ENCODE measurements at places on chromosomes 2 and 18. TPM values are rescaled to one million over a fixed set of nuclear protein-coding genes. Genes with fewer than 3 reads are reported as not detected.

Gene NPAS2
- total RNA-seq: 18.8 TPM

DNA sequence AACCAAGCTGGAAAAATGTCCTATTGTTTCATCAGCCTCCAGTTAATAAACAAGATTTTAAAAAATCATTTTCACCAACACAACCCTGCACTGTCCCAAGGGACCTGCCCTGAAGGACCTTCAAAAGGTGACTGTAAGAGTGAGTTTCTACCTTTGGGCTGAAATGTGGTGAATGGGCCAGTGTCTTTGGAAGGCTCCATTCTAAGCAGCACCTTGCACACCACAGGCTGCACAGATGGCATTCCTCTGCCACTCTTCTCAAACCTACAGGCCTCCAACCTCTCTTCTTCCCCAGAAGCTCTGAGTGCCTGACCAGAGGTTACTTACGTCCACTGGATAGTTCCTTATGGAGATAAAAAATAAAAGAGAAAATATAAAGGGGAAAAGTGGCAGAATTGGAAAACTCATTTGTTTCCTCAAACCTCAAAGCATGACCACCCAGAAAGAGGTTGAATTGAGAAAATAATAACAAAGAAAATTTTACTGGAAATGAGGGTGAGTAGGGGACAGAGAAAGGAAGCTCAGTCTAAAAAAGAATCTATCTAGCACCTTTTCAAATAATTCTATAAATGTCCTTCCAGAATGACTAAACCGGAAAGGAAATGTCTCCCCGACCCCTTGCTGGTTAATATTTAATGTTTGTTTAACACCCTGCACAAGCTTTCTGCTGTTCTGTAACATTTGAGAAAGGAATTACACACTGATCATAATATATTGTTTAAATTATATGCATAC lies 175.7 kb downstream of the METTL4 start:
- no peak overlapping the region for H3K27ac ChIP-seq
- DNase-seq: no peak
- H3K4me3 ChIP-seq: no peak overlapping the region
- no peaks in the 10 kb centered on the region for H3K36me3 ChIP-seq
- H3K4me1 ChIP-seq: no peaks in the 10 kb centered on the region

DNA sequence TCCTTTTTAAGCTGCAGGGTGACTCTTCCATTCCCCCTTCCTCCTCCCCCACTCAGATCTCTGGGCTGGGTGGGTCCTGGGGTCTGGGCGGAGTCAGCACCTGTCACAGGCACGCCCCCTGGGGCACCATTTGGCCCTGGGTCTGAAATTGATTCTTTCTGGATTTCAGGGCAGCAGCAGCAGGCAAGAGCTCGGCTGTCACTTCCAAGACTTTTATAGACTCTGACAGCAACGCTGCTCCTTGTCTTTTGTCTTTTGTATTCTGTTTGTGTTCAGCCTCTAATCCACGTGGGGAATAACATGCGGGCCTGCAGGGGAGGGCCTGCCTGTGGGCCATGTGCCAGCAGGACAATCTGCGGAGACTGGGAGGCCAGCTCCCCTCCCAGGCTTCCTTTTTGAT lies 3.9 kb downstream of the BOD1L2 start:
- peaks cover 37% of the 10 kb centered on the region for H3K27me3 ChIP-seq
- no peaks in the 10 kb centered on the region for H3K36me3 ChIP-seq
- no peak overlapping the region for H3K4me3 ChIP-seq
- DNase-seq: no peak

Gene HOXD4
- 0.68 TPM for total RNA-seq

Gene WNT6
- not detected for total RNA-seq

- no peaks in the 10 kb centered on the region for H3K27me3 ChIP-seq
- no peaks in the 10 kb centered on the region for H3K4me1 ChIP-seq
- no peak overlapping the region for H3K4me3 ChIP-seq
Measured at GRCh38 chr2:190277234-190278112, 42.2 kb downstream of the HIBCH start.

Gene RAD51AP2
- total RNA-seq: not detected

- no peaks in the 10 kb centered on the region for H3K36me3 ChIP-seq
- no peak overlapping the region for H3K27ac ChIP-seq
Measured at GRCh38 chr2:191059308-191059707, 45.3 kb upstream of the STAT1 start.
